ENCODE measurements at places on chromosomes 2 and 18.

- DNase-seq, result no peak
Measured at GRCh38 chr2:238954841-238955591, 107.1 kb downstream of the TWIST2 start.

DNA sequence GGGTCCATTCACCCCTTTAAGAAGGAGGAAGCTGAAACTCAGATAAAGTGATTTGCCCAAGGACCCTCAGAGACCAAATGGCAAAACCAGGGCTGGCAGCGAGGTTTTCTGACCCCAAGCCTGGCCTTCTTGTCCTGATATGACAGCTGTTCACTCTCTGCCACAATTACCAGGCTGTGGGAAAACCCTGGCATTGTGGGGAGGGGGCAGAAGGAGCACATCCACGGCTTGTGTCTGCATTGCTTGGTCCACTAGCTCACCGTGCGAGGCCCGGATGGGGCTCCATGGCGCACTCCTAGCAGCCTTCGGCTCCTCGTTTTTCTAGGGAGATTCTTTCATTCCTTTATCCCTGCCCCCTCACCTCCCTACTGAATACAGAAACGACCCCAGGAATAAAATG is 143.4 kb upstream of the SIX2 start:
- no peak for DNase-seq

GRCh38 chr2:138742441-138743057 is 37.6 kb downstream of the NXPH2 start:
- DNase-seq, result no peak

GRCh38 chr2:107633580-107634147 is 193.0 kb upstream of the RGPD4 start:
- no peak for DNase-seq

DNA sequence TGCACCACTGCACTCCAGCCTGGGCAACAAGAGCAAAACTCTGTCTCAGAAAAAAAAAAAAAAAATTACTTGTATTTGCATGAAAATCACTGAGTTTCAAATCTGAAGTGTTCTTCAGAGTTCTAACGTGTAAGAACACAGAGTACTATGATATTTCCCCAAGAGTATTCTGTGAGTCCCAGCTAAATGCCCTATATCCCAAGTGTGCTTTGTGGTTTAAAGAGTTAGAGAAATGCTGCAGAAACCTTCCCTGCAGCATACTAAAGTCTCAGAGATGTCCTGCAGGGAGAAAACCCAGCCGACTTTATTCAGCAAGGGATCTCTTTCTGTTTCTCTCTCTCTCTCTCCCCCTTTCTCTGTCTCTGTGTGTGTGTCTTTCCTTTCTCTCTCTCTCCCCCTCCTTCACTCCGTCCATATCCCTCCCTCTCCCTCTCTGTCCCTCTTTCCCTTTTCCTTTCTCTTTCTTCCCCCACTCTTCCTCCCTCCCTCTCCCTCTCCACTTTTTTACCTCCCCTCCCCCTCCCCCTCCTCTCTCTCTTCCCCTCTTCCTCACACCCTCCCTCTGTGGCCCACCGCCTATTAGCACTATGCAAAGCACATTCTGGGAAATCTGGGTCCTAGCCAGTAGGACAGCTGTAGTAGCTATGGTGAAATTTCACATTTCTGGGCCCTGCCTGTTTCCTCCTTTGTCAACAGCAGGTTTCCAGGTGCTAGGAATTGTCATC is 54.2 kb downstream of the ACTR2 start:
- no peak for DNase-seq

DNA sequence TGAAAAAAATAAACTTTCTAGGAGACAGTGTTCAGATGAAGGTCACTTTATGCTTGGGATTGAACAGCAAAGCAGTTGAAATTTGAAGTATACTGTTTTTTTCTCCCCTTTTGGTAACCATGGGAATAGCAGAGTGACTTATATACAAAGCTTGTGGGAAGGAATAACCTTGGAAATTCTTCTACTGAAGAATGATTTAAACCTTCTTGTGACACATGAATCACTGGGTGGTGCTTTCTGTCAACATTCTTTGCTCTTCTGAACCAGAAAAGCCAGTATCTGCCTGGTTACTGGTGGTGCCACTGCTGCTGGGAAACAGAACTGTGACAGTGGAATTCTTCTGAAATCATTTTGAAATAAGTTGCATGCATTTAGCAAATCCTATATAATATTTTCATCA is 39.4 kb upstream of the RND3 start:
- DNase-seq, result no peak

GRCh38 chr2:88054782-88055370 is 707 bp downstream of the KRCC1 start:
- no peak for DNase-seq

DNA sequence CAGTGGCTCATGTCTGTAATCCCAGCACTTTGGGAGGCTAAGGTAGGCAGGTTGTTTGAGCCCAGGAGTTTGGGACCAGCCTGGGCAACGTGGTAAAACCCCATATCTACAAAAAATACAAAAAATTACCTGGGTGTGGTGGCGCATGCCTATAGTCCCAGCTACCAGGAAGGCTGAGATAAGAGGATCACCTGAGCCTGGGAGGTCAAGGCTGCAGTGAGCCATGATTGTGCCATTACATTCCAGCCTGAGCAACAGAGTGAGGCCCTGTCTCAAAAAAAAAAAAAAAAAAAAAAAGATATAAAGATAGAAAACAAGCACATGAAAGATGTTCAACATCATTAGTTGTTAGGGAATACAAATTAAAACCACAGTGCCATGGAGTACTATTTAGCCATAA is 65.3 kb upstream of the UGP2 start:
- DNase-seq, result no peak

GRCh38 chr2:121664086-121664485 is 14.8 kb upstream of the CLASP1 start:
- no peak for DNase-seq

- no peak for DNase-seq
Measured at GRCh38 chr2:158633261-158633660, 161.9 kb upstream of the DAPL1 start.

DNA sequence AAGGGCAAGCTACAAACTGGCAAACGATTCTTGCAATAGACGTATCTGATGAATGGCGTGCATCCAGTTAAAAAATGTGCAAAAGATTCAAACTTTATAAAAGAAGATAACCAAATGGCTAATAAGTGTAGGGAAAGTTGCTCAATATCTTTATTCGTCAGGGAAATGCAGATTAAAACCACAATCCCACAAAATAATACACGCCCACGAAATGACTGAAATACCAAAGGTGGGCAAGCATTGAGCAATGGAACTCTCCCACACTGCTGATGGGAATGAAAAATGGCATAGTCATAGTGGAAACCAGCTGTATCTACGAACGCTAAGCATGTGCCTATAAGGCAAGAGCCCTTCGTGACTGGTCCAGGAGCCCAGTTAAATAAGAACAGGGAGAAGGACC is 168.6 kb upstream of the SIX2 start:
- no peak for DNase-seq
